ENCODE measurements at places on chromosomes 5 and 9.

DNA sequence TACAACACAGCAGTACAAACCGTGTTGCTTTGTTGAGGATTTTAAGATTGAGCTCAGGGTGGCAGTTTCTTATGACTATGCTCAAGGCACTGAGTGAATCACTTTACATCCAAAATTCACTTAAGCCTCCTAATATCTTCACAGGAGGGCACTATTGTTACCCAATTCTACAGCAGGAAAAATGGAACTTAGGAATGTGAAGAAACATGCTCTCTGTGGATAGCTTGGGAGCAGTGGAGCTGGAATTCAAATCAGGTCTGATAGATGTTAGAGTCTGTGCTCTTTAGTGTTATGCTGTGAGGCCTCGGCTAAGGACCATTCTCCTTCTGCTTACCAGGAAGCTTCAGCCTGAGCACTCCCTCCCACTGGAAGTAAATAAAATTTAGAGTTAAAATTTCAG lies 18.7 kb upstream of the HMHB1 start:
- DNase-seq = no peak

- no peak for DNase-seq
These were observed 25.7 kb downstream of the CPEB4 start for GRCh38 chr5:173913686-173914321.

GRCh38 chr5:9282211-9282610 lies 263.7 kb downstream of the SEMA5A start:
- DNase-seq = no peak

DNA sequence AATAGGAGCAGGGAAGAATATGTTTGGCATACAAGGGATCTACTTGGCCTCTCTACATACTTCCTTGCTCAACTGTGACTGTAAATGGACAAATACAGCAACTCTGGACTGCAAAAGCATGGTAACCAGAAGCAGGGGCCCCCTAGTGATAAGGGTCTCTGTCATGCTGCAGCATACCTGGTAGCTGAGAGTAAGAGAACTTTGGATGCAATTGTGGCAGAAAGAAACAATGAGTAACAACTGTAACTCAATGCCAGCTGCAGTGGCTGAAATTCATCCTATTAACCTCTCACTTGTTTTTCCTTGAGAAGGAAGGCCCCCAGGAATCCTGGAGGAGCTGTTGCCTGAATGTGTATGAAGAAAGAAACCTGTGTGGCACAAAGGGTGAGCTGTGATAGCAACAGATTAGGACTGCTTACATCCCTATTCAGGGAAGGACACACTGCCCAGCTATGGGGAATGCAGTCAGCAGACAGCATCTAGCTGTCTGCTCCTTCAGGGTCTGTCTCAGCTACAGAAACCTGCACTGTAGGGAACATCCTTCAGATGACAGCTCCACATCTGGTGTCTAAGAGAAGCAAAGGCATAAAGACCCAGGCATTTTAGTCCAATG lies 468.1 kb upstream of the ACTBL2 start:
- no peak for DNase-seq

DNA sequence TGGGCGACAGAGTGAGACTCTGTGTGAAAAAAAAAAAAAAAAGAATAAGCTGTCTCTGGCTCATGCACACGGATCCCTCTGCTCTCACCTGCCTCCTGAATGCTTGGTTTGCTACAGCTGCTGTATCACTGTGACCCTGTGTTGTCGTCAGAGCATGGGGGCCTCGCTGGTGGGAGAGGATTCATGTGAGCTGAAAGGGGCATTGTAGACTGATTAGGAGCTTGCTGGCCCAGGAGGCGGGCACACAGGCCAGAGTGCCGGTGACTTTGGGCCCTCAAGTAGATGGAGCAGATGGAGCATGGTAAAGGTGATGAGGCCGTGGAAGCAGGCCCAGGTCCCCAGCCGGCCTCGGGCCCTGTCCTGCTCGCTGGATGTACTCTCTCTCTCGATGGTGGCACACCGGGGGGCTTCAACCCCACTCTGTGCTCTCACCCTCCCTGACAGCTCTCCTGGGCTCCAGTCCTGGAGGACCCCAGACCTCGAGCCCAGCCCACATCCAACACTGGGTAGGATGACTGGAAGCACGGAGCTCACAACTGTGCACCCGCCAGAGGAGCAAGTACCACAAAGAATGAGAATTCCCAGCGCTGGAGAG lies 7.1 kb downstream of the FLT4 start:
- DNase-seq = no peak

- no peak for DNase-seq
These were observed 1921.6 kb upstream of the WWC1 start for GRCh38 chr5:166369807-166370206.

DNA sequence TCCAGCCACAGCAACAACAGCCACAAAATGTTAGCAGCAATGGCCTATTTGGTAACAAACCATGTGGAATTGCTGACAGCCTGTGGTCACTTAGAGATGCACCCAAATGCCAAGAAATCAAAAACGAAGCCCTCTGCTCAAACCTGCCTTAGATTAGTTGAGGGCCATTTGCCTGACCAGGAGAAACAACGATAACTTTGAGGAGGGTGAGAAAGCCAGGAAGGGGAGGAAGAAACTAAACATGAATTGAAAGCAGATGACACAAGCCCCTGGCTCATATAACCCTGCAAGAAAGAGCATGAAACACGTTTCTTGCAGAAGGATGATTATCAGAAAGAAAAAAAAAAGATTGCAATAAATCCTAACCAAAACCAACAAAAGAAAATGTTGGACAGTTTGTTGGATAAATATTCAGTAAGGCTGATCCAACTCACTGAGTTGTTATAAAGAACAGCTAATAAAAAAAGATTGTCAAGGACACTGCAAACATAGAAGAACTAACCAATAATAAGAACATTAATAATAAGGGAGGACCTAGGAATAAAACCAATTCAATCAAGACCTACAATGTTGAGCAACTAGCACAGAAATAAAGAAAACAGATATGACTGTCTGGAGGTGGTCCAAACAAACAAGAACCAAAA lies 140.5 kb upstream of the SLC30A5 start:
- DNase-seq = no peak

GRCh38 chr5:77849308-77849900 lies 73.3 kb upstream of the TBCA start:
- no peak for DNase-seq

- DNase-seq = no peak
These were observed 21.2 kb upstream of the IL17B start for GRCh38 chr5:149400304-149400703.

DNA sequence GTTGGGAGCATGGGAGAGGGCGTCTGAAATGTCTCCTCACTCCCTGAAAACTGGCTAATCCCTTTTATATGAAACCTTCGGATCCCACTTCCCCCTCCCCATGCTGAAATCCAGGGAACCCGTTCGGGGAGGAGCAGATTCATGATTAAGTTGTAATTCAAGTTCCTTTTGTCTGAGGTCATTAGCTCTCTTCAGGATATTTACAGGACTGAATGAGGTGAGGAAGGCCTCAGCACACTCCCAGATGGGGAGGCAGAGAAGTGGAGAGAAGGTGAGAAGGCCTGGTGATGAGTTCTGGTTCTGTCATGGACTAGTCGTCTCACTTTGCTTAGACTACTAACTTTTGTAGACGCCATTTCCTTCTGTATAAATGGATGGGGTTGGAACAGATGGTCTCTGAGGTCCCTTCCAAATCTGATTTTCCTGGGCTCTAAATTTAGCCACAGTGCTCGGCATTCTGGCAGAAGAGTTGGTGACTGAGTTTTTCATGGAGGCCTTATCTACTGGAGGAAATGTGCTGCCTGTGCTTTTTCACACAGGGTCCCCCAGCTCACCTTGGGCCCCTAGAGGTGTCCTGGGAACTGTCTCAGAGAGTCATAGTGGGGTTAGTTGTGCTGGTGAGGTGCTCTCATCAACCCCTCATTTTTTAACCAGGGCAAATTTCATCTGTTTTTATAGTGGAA lies 62.3 kb downstream of the PRDM6 start:
- DNase-seq = no peak

GRCh38 chr9:73157811-73158210 lies 6.1 kb downstream of the ANXA1 start:
- DNase-seq = no peak

GRCh38 chr9:129868872-129869486 lies 33.7 kb downstream of the USP20 start:
- peak; percentile 87 for DNase-seq

DNA sequence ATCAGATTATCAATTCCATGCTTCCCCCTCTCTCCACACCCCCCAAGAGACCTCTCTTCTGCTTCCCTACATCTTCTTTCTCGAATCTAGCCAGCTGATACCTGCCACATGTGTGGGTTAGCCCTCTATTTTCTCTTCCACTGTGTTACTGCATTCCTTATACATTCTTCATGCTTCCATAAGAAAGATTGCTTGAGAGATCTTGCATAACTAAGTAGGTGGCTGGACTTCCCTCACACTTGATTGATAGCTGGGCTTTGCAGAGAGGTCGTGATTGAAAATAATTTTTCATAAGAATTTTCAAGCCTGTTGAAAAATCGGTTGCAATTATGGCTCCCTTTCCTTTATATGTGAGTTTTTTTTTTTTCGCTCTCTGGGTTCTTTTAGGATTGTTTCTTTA lies 33.0 kb upstream of the PANK3 start:
- no peak for DNase-seq

DNA sequence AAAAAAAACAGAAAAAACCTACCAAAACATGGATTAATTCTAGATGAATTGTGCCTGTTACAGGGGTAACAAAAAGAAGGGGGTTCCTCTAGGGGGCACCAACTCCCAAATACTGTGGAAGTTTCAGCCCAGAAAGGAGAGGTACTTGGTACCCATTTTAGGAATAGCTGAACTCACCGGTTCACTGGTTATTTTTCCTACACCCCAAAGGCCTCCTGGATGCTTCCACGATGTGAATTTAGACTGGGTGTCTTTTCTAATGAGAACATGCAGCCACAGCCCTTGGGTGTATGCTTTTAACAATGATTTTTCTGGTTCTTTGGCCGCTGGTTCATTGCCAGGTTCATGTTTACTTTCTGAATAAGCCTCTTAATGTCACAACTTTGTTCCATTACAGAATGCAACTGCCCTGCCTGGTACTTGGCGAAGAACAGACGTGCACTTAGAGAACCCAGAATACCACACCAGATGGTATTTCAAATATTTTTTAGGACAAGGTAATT lies 46.7 kb downstream of the GARNL3 start:
- DNase-seq = no peak

GRCh38 chr5:172843825-172844576 lies 9.9 kb downstream of the ERGIC1 start:
- DNase-seq = no peak

- no peak for DNase-seq
These were observed 6.5 kb upstream of the SSBP2 start for GRCh38 chr5:81757404-81757803.

- DNase-seq = no peak
These were observed 49.5 kb downstream of the ADAMTS2 start for GRCh38 chr5:179295778-179296149.

DNA sequence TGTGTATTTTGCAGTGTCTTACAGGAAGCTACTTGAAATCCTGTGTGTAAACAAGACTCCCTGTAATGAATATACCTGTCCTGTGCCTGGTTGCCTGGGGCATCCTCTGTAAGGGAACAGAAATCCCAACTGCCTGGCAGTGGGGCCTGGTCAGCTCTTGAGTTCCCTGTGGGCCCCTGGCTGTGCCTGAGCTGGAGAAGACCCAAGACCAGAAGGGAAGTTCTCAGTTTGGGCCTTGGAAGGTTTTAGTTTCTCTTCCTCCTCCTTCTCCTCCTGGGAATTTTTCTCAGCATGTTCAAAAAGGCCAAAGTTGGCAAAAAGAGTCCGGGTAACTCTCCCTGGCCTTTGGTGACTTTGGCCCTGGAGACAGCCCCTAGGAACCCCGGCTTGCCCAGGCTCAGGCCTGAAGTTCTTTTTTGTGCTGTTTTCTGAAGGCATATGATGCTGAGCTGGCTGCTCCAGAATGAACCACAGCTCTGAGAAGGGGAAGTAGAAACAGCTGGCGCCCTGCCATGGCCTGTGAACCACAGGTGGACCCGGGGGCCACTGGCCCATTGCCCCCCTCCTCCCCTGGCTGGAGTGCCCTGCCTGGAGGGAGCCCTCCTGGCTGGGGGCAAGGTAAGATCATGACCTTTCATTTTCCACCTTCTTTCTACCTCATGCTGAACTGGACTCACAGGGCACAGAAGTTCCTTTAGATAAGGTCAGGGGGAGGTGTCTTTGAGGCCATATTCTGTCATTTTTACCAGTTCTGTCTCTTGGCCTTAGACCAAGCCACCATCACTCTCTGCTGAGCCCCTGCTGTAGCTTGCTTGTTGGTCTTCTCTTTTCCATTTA lies 5.8 kb downstream of the TMEM268 start:
- no peak for DNase-seq

GRCh38 chr9:131645078-131645776 lies 94.6 kb downstream of the RAPGEF1 start:
- DNase-seq = no peak

DNA sequence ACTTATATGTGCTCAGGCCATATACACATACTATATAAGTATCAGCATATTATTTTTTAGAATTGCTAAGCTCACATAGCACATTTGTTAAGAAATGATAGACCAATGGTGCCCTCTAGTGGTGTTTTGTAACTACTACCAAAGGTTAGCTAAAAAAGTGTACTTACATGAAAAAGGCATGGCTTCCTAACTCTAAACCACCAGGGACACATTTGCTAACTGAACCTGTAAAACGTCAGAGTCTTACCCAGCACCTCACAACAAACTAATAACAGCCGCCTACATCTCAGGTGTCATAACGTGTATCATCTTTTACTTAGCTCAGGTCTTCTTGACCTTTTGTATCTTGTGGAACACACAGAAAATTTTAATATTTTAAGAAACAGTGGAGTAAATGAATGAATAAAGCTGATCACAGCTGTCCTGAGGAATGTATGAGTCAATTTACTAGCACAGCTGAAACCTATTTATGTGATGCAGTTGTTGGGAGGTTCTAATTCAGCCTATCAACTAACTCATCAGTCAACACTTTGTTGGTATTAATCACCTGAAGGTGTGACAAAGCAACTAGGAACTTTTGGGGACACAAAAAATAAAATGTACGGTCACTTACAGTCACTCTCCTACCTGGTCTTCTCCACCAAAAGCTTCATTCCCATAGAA lies 72.9 kb downstream of the BAAT start:
- DNase-seq = no peak

GRCh38 chr5:147092044-147092443 lies 142.8 kb upstream of the STK32A start:
- DNase-seq = no peak

- DNase-seq = no peak
These were observed 342.1 kb downstream of the PRR16 start for GRCh38 chr5:120806202-120806601.

- DNase-seq = no peak
These were observed 118.4 kb downstream of the ZNF608 start for GRCh38 chr5:124627815-124628595.

Data from T-helper 9 cell (primary cell).